ENCODE measurements at places on chromosomes 1 and 21.
A peak's percentile ranks its signal among the peaks of the same experiment; 100 is the strongest.

DNA sequence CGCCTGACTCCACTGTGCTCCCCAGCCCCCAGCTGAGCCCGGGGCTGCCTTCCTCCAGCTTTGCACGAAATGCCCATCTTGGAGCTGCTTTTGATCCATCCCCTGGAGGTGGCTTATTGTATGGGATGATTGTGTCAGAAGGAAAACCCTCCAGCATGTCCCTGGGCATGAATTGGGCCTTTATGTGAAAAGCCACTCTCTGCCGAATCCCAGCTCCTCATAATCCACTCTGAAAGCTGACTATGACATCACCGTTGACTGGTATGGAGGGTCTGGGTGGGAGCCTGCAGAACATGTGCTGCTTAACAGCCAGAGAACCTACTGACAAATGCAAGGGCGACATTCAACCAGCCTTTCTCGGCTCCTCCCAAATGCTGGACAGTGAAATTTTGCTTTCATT is 74.6 kb downstream of the NENF start:
- no peak for DNase-seq

- DNase-seq = peak; percentile 75
Observed at GRCh38 chr1:6464514-6464836, 1.5 kb downstream of the TNFRSF25 start.

DNA sequence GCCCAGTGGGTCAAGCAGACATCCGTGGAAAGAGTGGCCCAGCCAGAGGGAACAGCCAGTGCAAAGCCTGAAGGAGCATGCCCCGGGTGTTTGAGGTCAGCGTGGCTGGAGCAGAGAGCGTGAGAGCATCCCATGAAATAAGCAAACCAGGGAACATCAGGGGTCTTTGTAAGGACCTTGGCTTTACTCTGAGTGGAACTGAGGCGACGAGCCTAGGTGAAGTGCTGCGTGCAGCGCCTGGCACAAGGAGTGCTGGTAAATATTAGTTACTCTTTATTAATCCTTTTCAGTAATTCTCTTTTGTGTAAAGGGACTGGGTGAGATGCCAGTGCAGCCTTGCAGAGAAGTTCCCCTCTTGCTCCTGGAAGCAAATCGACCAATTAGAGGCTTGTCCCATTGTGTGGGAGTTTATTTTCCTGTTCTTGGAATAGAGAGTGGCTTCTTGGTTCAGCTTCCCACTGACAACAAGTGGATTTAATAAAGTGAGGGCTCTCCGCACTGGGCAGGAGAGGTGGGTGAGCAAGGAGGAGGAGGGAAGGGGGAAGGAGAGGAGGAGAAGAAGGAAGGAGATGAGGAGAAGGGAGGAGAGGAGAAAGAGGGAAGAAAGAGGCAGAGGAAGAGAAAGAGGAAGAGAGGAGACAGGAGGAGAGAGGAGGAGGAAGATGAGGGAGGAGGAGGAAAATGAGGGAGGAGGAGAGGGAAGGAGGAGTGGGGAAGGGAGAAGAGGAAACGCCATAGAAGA is 37.6 kb upstream of the DISP3 start:
- DNase-seq = no peak

DNA sequence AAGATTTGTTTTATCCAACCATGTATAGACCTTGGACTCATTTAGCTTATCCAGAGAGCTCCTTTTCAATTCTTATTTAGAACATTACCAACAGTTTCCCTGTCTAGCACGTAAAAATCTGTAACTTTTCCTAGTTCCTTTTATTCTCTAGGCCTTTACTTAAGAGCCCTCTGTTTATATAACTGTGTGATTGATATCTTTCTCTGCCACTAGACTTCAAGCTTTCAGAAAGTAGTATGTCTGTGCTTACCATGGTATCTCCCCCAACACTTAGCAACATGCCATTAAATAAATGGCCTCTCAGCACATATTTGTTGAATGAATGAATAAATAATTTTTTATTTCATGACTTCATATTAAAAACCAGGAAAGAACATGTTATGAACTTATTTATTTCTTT is 209.4 kb downstream of the PTPRC start:
- no peak for DNase-seq

DNA sequence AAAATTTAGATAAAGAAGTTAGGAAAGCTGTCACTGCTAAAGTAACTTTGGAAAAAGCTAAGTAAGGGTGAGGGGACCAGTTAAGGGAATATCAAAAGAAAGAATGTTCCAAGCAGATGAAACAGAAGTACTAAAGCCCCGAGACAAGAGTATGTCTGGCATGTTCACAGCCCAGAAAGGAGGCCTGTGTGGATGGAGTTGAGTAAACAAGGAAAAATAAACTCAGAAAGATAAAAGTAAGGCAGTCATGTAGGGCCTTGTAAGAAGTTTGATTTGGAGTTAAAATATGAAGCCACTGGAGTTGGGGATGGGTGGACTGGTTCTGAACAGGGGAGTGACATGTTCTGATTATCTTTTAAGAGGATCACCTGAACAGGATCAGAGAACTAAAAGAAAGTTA is 177.9 kb downstream of the CDC42BPA start:
- DNase-seq = no peak

Data from H7 (cell line).